COLO829 (cell line): ENCODE measurements at places on chromosomes 1 and 21.

- no peak for DNase-seq
These were observed 20.9 kb upstream of the RGL1 start for GRCh38 chr1:183783767-183784637.

DNA sequence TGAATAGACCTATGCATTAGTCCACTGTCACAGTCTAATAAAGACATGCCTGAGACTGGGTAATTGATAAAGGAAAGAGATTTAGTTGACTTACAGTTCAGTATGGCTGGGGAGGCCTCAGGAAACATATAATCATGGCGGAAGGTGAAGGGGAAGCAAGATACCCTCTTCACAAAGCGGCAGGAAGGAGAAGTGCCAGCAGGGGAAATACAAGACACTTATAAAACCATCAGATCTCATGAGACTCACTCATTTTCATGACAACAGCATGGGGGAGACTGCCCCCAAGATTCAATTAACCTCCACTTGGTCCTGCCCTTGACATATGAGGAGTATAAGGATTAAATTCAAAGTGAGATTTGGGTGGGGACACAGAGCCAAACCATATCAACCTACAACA, 59.4 kb downstream of the CAPN9 start:
- no peak for DNase-seq

DNA sequence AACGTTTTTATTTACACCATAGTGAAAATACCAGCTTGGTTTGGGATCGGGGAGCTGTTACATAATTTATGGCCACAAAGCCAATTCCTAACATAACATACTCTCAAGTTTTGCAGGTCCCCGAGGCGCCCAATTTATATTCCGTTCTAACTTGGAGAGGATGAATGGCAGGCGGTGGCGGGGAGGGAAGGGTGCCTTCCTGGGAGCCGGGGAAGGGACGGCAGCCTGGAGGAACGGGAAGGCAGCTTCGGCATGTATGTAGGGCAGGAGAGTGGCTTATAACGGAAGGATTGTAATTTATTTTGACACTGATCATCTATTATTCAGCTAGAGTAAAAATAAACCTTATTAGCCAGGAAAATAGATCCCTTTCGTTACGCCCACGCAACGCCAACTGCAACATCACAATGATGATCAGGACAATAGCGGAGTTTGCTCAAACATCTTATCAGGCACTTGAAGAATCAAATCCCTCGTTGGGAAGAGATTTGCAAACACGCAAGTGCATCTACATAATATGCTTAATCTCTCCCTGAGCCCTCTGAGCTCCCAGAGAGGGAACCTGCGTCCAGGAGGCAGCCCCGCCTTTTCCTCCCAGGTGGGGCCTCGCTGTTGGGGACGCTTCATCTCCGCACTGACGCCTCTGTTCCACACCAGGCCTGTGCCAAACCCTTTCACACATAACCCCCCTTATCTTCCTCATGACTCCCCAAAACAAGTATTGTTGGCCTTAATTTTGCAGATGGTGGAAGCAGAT, 93.7 kb upstream of the C1orf174 start:
- no peak for DNase-seq

DNA sequence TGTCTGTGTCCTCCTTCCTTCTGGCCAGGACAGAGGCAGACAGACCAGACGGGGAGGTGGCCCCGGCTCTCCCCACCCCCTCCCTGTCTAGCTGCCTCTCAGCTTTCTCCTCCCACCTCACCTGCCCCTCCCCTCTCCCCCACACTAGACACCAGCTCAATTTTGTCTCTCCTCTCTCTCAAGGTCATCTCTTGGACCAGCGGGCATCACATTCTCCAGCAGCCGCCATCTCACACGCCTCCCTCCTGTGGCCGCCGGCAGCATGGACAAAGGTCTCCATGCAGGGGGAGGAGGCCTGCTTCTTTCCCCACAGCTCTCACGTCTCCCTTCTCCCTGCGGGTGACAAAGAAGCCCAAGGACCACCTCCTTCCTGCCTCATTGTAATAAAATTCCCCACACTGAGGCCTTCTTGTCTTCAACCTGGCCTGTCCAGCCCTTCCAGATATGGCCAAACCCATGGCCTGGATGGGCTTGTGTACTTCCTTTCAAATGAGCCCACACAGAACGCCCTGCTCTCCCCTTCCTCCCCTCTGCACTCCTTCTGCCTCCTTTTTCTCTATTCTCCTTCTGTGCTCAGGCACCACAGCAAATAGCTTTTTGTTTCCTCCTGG, 14.6 kb downstream of the OPTC start:
- DNase-seq: no peak

DNA sequence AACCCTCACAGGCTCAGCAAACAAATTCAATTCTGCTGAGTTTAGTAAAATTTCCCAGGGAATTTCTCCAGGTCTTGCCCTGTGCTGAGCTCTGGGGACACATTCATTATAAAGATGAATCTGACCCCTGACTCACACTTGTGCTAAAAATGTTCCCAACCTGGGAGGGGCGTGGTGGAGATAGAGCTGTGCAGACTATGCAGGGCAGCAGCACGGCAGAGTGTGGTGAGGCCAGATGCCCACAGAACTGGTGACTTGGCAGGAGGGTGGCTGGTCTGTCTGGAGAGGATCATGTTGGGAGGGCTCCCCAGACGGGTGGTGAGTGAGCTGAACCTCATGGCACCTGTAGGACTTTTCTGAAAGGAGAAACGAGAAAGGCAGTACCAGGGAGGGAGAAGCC, 31.6 kb downstream of the FAAH start:
- no peak for DNase-seq

GRCh38 chr1:220222939-220223338, 49.3 kb downstream of the RAB3GAP2 start:
- DNase-seq: no peak

- peak; percentile 66 for DNase-seq
These were observed 29.6 kb downstream of the ACOT11 start for GRCh38 chr1:54577612-54578011.

DNA sequence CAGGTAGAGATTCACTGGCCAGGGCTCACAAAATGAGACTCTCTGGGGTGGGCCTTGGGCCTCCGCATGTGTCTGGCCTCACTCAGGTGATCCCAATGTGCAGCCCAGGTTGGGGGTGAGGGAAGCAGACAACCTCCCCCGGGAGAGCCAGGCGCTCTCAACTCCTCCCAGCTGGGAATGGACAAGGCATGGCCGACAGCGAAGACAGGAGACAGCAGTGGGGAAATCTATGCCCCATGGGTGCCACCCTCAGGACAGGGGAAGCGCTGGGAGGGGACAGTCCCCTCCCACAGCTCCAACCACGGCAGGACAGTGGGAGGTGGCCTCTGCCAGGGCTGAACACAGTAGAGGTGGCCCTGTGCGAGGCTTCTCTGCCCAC, 47.7 kb downstream of the PRDM15 start:
- DNase-seq: no peak

GRCh38 chr1:33195556-33195955, 13.7 kb upstream of the TRIM62 start:
- no peak for DNase-seq

GRCh38 chr1:212073490-212073889, 37.9 kb downstream of the DTL start:
- DNase-seq: no peak

- peak; percentile 96 for DNase-seq
These were observed 41.0 kb upstream of the COL18A1 start for GRCh38 chr21:45363921-45364467.

- DNase-seq: no peak
These were observed 376.5 kb downstream of the LRRIQ3 start for GRCh38 chr1:73821520-73821919.

- DNase-seq: no peak
These were observed 595 bp downstream of the EXOC8 start for GRCh38 chr1:231337043-231337471.

DNA sequence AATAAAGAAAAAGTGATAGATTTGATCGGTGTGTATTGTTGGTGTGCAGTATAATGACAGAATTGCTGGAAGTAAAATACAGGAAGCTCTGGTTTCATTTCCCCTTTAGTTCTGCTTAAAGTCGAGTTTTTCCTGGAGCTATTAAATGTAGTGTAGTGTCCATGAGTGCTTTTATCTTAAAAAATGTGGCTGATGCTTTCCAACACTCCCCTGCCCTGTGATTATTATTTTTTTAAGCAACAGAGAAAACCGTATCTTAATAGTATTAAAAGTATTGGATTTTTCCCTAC, 1.1 kb downstream of the LGALS8 start:
- DNase-seq: no peak

GRCh38 chr1:175207971-175208370, 15.4 kb upstream of the KIAA0040 start:
- DNase-seq: no peak
